Natural killer cell treated with Interleukin-12 subunit alpha and Interleukin-12 subunit beta and Interleukin-15 and Interleukin-18, amount 100 ng/mL, for 72 hours (primary cell): ENCODE measurements at places on chromosomes 3 and 15.

- no peak for DNase-seq
Measured at GRCh38 chr15:29014493-29014892, 128.7 kb downstream of the APBA2 start.

GRCh38 chr3:128665362-128666021, 14.9 kb upstream of the RPN1 start:
- DNase-seq = no peak

DNA sequence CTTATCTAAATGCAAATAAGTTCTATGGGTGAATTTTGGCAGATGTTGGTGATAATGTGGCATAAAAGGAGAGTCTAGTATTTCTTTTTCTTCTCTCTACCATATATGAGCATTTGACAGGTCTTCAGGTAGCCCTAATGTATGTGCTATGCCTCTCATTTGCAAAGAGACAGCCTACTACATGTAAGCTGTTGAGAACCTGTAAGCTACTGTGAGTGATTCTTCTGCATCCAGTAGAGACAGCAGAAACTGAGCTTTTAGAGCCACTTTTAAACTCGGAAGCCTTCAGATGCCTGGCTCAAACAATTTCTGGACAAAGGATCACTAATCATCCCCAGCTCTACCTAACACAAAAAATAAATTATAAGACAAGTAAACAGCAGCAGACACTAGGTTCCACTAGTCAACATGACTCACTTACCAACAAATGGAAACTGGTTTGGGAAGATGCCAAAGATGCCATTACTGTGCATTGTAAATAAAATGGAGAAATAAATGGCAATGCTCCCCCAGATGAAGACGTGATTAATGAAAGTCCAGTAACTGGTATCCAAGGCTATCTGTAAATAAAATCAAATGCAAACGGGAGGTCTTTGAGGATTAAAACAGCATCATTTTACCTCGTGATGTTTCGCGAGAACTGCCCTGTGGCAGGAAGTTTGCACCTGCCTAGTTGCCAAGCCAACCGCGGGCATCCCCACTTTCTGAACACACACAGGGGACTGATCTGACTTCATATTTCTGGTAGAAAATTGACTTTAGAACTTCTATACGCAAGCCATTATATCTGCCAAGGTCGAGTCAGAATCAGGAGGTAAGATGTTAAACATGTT, 245.3 kb downstream of the DTWD1 start:
- no peak for DNase-seq

GRCh38 chr3:177084616-177085015, 112.7 kb downstream of the TBL1XR1 start:
- DNase-seq = no peak

- no peak for DNase-seq
Measured at GRCh38 chr3:23607184-23607847, 198.4 kb upstream of the UBE2E1 start.

DNA sequence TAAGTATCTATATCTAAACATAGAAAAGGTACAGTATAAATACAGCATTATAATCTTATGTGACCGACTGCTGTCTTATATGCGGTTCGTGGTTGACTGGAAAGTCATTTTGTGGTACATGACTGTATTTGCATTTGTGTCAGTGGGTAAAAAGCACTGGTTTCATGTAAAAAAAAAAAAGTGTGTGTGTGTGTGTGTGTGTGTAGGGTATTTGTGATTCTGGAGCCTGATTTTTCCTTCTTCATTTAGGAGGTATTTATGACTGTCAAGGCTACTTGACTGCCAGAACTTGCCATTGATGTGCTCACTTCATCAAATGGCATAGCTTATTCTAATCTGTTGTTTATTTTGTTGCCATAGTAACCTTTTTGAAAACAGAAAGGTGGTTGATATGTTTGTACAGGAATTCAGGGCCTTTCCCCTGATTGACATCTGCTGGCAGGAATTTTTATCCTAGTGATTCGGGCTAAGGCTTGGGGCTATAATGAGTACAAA, 63.2 kb downstream of the AKAP13 start:
- no peak for DNase-seq

DNA sequence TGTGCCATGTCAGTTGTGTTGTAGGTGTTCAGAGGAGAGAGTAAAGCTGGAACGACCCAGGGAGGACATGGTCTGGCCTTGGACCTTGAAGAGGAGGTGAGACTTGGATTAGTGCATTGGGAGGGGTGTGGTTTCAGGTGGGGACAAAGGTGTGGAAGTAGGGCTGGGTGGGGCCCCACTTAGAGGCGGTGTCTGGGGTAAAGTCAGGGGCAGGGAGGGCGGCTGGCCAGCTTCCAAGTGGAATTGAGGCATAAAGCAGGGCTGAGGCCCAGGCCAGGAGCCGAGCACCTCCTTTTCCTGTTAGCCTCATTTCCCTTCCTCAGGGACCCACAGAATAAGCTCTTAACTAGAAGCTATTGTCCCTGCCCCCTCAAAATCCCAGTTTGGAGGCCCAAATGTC, 36.2 kb upstream of the FLNB start:
- DNase-seq = no peak

- DNase-seq = no peak
Measured at GRCh38 chr3:10021856-10022775, 4.1 kb upstream of the FANCD2 start.

DNA sequence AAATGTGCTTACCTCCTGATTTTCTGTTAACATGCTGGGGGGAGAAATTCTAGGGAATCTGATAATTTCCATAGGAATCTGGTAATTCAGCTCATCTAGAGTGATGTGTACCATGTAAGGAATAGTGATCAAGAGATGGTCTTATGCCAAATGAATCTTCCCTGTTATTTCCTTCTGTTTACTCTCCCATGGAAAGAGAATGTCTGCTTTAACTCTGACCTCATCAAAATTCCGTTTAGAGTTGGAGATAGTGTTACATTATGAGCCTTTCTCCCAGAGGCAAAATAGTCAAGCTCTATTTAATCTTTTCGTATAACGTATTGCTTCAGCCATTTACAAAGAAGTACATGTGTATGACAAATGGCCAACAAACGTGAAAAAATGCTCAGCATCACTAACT, 76.6 kb downstream of the ARHGEF26 start:
- DNase-seq = no peak

GRCh38 chr3:12990781-12991480, 82.3 kb downstream of the IQSEC1 start:
- no peak for DNase-seq

DNA sequence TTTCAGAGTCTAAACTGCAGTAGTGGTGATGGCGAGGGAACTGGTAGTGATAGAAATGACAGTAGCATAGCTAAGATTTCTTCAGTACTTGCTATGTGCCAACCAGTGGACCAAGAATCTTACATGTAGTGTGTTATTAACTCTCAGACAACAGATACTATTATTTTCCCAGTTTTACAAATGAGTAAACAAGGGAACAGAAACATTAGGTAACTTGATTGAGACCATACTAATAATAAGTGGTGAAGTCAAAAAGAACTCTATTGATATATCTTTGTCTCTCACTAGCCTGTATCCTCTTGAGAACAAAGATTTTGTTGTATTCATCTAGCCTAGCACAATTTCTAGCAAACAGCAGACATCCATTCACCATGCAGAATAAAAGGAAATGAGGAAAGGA, 250.1 kb downstream of the ZBTB20 start:
- no peak for DNase-seq

GRCh38 chr3:38636464-38636863, 13.0 kb downstream of the SCN5A start:
- DNase-seq = no peak

- DNase-seq = no peak
Measured at GRCh38 chr3:33768578-33769330, 29.7 kb upstream of the PDCD6IP start.
